ENCODE measurements at places on chromosomes 1 and 21.

DNA sequence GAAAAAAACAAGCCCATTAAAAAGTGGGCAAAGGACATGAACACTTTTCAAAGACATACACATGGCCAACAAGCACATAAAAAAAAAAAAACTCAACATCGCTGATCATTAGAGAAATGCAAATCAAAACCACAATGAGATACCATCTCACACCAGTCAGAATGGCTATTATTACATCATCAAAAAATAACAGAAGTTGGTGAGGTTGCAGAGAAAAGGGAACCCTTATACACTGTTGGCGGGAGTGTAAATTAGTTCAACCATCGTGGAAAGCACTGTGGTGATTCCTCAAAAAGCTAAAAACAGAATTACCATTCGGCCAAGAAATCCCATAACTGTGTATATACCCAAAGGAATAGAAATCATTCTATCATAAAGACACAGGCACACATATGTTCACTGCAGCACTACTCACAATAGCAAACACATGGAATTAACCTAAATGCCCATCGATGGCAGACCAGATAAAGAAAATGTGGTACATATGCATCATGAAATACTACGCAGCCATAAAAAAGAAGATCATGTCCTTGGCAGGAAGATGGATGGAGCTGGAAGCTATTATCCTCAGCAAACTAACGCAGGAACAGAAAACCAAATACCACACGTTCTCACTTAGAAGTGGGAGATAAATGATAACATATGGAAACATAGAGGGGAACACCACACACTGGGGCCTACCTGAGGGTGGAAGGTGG, 70.1 kb downstream of the INTS7 start:
- DNase-seq: no peak

- no peak for DNase-seq
Measured at GRCh38 chr21:45293220-45293725, 5.6 kb upstream of the POFUT2 start.

DNA sequence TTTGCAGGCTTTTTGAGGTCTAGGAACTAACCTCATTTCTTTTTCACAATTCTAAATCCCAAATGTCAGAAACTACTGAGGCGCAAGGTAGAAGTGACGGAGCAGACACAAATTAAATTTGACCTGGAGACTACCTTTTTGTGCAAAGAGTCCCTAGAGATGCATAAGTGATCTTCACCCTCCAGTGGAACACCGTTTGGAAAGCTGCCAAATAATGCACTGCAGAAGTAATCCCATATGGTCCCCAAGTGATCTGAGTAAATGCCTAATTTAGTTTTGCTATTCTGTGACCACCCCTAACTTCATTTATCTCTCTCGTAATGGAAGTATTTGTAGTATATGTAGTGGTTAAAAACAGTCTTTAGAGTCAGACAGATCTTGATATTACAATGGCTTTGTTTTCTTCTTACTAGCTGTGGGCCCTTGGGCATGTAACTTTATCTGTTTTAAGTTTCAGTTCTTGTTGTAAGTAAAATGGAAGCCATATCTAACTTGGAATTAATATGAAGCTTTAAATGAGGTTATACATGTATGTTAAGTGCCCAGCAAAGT, 70.4 kb upstream of the IPO9 start:
- no peak for DNase-seq

GRCh38 chr1:221031458-221032203, 152.4 kb downstream of the HLX start:
- DNase-seq: no peak

- DNase-seq: no peak
Measured at GRCh38 chr1:55997536-55997935, 581.8 kb downstream of the PLPP3 start.

DNA sequence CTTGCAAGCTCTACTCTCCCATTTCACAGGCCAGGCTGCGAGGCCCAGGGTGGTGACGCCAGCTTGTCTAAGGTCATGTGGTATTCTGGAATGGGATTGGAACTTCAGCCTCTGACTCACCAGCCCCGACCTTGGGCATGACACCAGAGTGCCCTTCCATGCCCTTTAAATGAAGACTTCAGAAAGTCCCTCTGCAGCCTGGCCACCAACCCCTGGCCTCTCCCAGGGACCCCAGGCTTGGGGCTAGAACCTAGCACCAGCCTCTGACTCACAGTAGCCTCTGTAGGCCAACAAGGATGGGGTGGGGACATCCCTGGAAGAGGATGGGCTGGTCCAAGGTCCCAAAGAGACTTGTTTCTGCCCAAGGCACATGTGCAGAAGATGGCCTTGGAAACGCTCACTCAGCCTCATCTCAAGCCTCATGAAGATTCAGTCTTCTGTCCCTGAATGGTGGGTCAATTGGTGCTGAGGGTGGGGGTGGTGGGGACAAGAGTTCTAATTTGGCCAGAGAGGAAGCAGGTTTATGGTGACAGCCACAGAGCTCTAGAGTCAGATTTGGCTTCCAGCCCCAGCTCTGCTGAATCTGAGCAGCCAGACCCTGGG, 36.1 kb upstream of the RUNX3 start:
- DNase-seq: no peak

DNA sequence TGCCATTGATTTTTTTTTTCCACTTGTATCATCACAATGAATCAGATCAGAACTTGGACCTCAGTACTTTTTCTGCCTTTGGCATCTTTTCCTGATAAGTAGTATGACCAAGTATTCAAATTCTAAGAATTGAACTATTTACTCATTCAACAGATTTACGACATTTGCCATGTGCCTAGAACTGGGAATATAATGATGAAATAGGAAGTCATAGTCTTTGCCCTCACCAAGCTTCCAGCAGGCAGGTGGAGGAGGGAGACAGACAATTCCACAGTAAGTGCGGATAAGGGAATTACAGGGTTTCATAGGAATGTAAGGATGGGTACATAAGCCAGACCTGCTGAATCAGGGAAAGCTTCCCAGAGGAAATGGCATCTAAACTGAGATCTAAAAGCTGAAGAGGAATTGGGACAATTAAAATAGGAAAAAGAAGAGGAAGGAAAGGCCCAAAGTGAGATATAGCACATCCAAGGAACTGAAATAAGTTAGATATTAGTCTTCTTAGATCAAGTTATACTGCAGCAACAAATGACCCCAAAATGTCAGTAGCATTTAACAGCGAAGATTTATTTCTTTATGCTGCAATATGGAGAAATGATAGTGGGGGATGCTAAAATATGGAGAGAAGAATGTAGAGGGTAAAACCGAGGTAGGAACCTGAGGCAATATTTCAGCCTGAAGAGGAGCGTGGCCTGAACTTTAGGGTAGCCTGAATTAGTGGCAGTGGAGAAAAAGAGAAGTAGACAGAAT, 5.3 kb upstream of the DDX59 start:
- DNase-seq: no peak

DNA sequence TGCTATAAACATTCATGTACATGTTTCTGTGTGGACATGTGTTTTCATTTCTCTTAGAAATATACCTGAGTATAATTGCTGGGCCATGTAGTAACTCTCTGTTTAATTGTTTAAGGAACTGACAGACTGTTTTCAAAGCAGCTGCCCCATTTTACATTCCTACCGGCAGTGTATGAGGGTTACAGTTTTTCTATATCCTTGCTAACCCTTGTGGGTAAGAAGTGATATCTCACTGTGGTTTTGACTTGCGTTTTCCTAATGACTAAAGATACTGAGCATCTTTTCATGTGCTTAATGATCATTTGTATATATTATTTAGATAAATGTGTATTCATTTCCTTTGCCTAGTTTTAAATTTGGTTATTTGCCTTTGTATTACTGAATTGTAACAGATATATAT, 81.7 kb downstream of the DNM3 start:
- DNase-seq: no peak

All from stimulated activated effector memory CD8-positive, alpha-beta T cell treated with anti-CD3 and anti-CD28 coated beads, Interleukin-12 subunit alpha, Interleukin-12 subunit beta, amount 100 ng/mL, for 72 hours (primary cell).